EH (cell line): ENCODE measurements at places on chromosomes 12 and 14.

- DNase-seq: no peak
Measured at GRCh38 chr12:52969166-52969795, 20.4 kb downstream of the KRT18 start.

DNA sequence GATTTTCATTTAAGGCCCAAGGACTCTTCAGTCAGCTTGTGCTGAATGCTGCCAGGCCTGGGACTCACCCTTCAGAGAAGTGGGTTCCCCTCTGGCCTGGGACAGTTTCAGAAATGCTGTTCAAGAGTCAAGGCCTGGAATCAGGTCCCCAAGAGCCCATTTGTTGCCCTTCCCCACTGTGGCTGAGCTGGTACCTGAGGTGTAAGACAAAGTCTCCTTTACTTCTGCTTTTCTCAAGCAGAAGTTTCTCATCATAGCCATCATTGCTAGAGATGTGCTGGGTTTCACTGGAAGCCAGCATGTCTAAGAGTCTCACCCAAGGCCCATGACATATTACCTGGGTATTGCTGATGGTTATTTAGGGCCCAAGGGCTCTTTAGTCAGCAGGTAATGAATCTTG is 8.9 kb downstream of the FANCM start:
- DNase-seq: no peak

- DNase-seq: no peak
Measured at GRCh38 chr12:119363490-119363889, 29.0 kb downstream of the CCDC60 start.

DNA sequence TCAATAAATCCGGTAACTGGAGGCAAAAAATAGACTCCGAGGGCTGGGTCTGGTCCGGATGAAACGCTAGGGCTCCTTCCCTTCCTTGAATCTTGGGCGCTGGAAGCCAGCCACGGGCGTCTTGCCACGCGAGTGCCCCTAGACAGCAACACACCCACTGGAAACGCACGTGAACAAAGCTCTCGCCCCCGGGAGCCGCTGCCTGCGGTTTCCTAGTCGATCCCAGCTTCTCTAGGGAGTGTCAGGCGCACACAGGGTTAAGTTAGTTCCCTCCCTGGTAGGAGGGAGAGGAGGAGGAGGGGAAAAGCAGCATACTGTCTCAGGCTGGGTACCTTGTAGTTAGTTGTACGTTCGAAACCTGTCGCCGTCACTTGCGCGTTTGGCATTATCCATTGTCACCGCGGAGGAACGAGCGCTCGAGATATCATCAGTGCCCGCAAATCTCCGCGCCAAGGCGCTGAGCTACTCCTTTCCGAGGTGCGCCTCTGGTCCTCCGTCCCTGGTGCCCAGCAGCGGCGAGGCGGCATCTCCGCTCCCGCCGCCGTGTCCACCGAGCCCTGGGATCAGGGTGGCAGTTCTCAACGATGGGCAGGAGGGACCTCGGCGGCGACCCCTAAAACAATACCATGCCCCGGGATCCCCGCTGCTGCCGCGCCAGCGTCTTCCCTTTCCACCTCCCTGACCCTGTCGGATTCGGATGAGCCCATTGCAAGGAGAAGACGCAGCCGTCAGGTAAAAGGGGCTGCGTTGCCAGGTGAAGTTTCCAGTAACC is at the start of gene FLRT2:
Gene FLRT2 (plus strand): TSS at position 342 of the 772 bp plus-strand sequence. CDS start 91,371 bp downstream, outside the sequence.
- DNase-seq: peak; percentile 55

- DNase-seq: peak; percentile 68
Measured at GRCh38 chr12:40010899-40011774, 94.7 kb downstream of the SLC2A13 start.

GRCh38 chr14:99260116-99260515 is 11.9 kb downstream of the BCL11B start:
- no peak for DNase-seq

DNA sequence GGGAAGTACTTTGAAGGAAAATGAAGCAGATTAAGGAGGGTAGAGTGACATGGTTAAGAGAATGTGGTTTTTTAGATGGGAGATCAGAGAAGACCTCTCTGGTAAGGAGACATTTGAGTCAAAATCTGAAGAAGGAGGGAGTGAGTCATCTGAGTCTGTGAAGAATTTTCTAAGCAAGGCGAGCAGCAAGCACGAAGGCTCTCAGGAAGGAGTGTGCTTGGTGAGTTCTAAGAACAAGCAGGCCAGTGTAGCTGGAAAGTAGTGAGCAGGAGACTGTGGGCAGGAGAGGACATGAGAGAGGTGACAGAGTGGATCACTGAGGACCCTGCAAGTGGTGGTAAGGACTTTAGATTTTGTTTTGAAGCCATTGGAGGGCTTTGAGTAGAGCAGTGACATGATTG is 76.3 kb upstream of the FUT8 start:
- peak; percentile 88 for DNase-seq
